Hematopoietic multipotent progenitor cell treated with erythropoietin and hydrocortisone succinate and interleukin-3 and kit ligand, for 6 days (in vitro differentiated cells): ENCODE measurements at places on chromosomes 5 and 9.

- DNase-seq, result no peak
Observed at GRCh38 chr5:91910247-91910646, 527.1 kb upstream of the ARRDC3 start.

GRCh38 chr5:161212123-161212712 lies 334.3 kb downstream of the GABRB2 start:
- DNase-seq, result no peak

GRCh38 chr5:17343675-17344074 lies 126.2 kb downstream of the BASP1 start:
- no peak for DNase-seq

DNA sequence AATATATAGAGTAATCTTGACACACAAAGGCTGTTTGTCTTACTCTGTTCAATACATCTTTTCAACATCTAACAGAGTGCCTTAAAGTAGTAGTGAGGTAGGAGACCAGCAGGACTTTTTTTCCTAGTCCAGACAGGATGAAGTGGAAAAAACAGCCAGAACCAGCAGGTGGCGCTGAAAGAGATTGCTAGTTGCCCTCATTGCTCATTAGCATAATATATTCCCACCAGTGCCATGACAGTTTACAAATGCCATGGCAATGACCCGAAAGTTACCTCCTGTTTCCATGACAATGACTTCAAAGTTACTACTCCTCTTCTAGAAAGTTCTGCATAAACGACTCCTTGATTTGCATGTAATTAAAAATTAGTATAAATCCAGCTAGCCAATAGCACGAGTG lies 387.4 kb downstream of the ACTL7B start:
- peak; percentile 77 for DNase-seq

DNA sequence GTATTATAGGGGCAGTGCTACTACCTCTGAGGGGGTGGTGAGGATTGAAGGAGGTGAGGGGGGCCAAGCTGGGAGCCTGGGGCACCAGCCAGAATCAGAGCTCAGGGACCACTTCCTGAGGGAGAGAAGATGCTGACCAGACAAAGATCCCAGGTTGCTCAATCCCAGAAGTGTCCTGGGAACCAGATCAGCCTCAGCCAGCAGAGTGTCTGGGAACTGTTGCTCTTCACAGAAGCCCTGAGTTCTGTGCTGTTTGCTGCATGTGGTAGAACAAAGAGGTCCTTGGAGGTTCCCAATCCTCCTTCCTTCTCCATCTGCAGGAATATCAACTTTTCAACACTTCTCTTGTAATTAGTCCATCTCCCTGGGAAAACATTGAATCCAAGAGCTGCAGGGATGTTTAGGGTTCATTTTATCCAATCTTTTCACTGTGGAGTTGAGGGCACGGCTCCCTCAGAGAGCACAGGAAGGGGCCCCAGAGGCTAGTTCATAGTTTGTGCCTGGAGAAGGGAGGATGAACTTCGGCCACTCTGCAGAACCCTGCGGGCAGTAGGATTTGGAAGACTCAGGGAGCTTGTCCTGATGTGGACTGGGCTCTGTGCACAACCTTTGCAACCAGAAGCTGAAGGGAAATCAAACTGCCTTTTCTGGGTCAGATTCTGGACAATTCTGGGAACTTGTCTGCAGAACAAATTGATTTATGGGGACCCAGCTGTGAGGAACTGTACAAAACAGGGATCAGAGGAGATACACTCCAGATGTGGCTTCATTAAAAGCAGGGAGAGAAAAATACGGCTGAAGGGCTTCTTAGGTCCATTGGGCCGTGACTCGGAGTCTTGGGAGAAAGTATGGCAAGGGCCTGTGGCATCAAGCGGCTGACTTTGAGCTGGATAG lies 57.1 kb downstream of the GALNT12 start:
- DNase-seq, result no peak

GRCh38 chr5:6601271-6601670 lies 31.6 kb downstream of the NSUN2 start:
- DNase-seq, result no peak

DNA sequence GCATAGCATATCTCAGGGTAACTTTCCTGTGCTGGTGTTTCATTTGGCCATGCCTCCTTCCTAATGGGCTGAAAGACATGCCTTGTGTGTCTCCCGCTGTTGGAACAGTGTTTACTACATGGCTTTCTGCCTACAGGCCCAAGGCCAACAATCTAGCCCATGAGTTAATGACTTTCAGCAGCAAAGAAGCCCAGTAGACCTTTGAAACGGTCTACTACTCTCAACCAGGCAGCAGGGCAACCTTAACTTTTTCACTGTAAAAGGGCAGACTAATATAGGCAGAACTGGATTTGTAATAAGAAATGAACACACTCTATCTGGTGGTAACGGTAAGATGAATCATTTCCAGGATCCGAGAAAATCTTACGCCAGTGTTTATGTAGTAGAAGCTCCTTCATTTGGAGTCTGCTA lies 21.0 kb downstream of the C5orf15 start:
- DNase-seq, result no peak

- DNase-seq, result no peak
Observed at GRCh38 chr9:112890106-112891081, at the start of gene SLC46A2. Gene SLC46A2, minus strand, starts transcription at chr9:112890876. Its CDS starts 195 bp downstream, at chr9:112890681.

GRCh38 chr5:64207978-64208377 lies 42.3 kb downstream of the RNF180 start:
- DNase-seq, result peak; percentile 38

DNA sequence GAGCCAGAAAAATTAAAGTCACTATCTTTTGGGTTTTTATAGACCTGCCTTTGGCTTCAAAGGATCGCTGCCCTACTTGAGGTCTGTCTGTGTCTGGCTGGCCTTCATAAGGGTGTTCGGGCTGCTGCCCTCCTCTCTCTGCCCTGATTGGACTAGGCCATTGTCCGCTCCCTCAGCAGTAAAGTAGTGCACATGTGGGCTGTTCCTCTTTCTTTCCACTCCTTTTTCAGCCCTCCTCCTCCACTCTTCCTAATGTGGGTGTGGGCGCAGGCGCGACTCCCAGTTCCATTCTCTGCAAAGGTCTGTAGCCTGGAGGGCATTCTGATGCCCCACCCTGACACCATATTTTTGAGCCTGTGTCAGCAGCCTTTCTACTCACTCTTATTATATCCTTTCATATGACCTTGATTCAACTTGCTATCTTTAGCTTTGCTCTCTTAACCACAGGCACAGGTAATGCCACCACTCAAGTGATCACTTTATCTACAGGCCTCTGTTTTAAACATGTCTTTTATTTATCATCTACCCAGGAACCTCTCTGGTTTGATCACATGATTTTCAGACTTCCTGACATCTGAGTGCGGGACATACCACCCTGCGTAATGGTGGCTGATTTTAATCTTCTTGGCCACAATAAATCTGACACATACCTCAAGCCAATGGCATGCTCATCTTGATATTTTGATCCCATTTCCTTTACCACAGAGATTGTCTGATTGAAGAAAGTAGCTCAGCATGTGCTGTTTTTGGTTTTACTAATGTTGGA lies 144.5 kb downstream of the AOPEP start:
- DNase-seq, result peak; percentile 46

DNA sequence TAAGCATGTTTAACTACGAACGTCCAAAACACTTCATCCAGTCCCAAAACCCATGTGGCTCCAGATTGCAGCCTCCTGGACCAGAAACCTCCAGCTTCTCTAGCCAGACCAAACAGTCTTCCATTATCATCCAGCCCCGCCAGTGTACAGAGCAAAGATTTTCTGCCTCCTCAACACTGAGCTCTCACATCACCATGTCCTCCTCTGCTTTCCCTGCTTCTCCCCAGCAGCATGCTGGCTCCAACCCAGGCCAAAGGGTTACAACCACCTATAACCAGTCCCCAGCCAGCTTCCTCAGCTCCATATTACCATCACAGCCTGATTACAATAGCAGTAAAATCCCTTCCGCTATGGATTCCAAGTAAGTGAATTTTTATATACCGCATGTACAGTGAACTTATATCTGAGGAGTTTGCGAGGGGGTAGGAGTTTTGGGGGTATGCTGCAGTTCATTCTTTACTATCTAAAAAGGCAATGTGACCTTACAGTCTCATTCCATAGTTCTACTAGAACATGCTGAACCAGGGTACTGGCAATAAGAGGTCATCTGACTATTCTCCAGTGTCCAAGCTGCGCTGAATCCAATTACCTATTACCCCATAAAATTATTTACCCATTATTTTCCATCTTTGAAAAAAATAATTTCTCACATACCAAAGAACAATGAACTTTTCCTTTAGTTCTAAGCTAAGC lies 3.1 kb downstream of the MYOT start:
- no peak for DNase-seq

- no peak for DNase-seq
Observed at GRCh38 chr9:69076550-69076949, 41.0 kb downstream of the FXN start.

- peak; percentile 14 for DNase-seq
Observed at GRCh38 chr9:111658943-111659342, 2.5 kb upstream of the GNG10 start.

GRCh38 chr9:105886136-105886535 lies 191.8 kb downstream of the TMEM38B start:
- no peak for DNase-seq

DNA sequence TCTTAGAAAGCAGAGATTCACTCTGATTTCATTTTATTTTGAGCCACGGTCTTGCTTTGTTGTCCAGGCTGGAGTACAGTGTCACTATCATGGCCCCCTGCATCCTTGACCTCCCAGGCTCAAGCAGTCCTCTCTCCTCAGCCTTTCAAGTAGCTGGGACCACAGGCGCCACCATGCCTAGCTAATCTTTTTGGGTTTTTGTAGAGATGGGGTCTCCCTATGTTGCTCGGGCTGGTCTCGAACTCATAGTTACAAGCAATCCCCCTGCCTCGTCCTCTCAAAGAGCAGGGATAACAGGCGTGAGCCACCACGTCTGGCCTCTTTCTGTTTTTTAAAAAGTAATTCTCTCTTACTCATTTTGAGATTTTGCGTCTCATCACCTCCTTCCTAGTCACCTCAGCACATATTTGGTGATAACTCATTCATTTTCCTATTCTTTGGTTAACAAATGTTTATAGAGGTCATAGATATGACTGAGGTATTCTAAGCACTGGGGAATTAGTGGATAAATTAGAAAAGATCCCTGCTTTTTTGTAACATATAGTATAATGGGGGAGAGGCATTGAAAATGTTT lies 10.8 kb upstream of the DCP2 start:
- no peak for DNase-seq

GRCh38 chr9:36191686-36192085 lies 965 bp downstream of the CLTA start:
- peak; percentile 32 for DNase-seq

- DNase-seq, result no peak
Observed at GRCh38 chr5:91121347-91121993, 261.6 kb downstream of the ARRDC3 start.

GRCh38 chr5:127486471-127486870 lies 31.0 kb upstream of the PRRC1 start:
- DNase-seq, result no peak

- no peak for DNase-seq
Observed at GRCh38 chr9:5402217-5402616, 35.5 kb downstream of the PLGRKT start.

DNA sequence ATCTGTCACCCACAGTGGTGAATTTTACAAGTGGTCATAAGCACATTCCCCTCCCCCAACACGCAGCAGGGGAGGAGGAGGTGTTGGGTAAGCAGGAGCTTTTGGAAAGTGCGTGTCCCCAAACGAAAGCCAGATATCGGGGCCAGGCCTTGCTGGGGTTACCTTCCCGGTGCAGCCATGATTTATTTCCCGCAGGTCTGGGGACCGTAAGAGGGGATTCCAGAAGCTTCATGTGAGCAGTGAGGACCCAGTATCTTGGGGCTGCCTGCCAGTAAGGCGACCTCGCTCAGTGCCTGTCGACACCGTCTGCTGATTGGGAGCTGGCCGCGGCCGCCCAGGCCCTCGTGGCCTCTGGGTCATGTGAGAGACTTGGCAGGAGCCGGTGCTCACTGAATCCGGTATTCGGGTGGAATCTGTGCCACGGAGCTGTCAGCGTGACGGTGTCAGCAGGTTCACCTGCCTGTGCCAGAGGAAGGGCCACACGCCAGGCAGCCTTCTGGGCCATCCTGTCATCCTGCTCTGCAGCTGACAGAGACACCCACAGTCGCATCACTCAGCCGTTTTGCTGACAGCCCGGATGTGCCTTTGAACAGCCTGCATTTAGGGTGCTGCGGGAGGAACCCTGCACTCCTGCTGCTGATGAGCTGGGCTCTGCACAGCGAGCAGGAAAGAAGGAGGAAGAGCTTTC lies 37.3 kb downstream of the SEC61B start:
- peak; percentile 33 for DNase-seq

DNA sequence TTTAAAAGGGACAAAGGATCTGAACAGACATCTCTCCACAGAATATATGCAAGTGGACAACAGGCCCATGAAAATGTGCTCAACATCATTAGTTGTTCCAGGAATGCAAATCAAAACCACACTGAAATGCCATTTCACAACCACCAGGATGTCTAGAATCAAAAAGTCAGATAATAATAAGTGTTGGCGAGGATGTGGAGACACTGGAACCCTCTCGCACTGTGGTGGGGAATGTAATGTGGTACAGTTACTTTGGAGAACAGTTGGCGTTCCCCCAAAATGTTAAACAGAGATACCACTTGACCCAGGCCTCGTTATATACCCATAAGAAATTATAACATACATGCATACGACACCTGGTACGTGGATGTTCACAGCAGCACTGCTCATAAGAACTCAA lies 38.6 kb downstream of the SARDH start:
- no peak for DNase-seq

DNA sequence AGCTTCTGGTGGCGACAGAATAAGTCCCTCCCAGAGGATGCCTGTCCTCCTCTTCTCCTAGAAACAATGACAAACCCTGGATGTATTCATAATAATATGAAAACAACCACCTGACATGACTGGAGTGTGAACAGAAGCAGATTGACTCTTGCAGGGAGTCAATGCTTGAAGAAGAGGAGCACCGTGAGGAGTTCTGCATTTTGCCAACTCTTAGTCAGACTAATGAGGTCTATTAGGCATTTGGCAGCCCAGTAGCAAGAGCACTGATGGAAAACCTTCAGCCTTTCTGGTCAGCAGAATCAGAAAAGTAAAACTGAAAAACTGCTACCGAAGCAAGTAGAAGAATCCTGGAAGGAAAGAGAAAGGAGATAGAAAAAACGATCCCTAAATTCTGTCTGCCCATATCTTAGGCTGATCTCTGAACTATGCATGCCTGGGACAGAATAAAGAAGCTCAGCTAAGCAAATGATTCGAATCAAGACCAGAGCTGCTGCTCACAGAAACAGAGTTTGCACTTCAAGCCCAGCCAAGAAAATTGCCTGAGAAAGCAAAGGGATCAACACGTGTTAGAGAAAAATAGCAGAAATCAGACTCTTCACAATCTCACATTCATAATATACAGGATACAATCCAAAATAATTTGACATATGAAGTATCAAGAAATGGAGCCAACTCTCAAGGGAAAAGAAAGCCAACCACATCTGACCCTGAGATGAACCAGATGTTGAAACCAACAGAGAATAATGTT lies 69.5 kb upstream of the OSMR start:
- no peak for DNase-seq

DNA sequence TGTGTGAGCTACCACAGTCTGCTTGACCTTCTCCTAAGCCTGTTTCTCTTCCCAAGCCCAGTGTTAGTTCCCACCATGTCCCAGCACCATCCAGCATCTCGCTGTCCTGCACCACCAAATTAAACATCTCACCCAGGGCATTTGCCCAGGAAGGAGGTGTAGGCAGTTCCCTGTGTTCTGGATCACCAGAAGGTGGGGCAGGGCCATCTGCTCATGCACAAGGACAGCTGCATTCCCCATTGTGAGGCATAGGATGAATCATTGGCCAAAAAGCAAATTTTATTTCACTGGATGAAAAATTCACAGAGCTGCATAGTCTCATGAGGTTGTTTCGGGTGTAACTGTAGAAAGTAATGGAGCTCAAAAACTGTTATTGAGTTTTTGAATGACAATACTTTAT lies 89.5 kb upstream of the GRIA1 start:
- DNase-seq, result no peak
